ENCODE measurements at places on chromosomes 4 and X. TPM values are rescaled to one million over a fixed set of nuclear protein-coding genes. Genes with fewer than 3 reads are reported as not detected.

Gene PRRG1
- not detected for total RNA-seq

Gene HSFX2
- total RNA-seq: not detected

Gene ANKRD50
- total RNA-seq: 0.05 TPM

Gene SH3RF1
- total RNA-seq: 0.68 TPM

Gene GLUD2
- total RNA-seq: 0.68 TPM

Gene MAP7D2
- 0.50 TPM for total RNA-seq

Gene BEX2
- total RNA-seq: 3.4 TPM

Gene XK
- 0.17 TPM for total RNA-seq

Gene KDM6A
- total RNA-seq: 24.2 TPM

Gene RHOXF2
- total RNA-seq: not detected

Gene HSFX1
- total RNA-seq: 0.58 TPM

Gene WNK3
- total RNA-seq: 0.12 TPM

Gene PFKFB1
- total RNA-seq: 0.47 TPM

Gene DDIT4L
- 0.56 TPM for total RNA-seq

Gene RAB33A
- 20.6 TPM for total RNA-seq

Data from activated CD4-positive, alpha-beta T cell treated with anti-CD3 and anti-CD28 coated beads, Interleukin-2, amount 10 ng/mL, durations not matched to agents 24 days and 14 days (primary cell).